HT-29 (cell line): ENCODE measurements at places on chromosomes 16 and 17.

DNA sequence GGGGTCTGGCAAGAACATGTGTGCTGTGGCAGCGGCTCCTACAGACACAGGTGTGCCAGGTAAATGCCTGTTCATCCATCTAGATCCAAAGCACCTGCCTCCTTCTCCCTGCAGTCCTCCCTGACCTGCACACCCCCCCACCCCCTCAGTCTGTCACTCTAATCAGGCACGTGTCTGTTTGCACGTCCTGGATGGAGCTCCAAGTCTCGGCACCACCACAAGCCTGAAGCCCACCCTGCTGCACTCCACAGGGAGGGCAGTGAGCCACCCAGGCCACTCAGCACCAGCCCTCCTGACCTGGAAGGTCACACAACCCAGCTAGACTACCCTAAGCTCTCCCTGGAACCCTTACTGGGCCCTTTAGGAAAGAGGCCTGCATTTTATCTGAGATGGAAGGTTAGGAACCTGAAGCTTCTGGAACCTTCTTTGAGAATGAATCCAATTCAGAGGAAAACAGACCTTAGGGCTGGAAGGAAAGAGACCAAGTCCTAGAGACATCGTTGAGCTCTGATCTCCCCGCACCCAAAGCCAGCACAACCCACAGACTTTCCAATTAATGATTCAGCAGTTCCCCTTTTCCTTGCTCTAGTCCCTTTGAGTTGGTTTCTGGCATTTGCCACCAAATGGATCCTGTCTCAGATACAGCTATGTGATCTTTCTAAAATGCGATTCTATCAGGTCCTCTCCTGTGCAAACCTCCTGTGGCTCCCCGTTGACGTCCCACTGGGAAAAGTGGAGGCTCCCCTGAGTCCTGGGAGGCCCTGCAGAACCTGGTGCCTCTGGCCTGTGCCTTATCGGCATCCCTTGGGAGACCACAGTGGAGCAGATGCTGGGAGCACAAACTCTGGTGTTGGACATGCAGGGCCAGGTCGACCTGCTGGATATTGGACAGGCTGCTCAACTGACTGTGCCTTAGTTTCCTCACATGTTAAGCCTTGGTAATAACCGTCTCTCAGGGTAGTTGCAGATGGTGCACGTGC lies 67.9 kb downstream of the PRMT7 start:
- DNase-seq: no peak

- DNase-seq: no peak
Observed at GRCh38 chr16:87098976-87099720, 218.0 kb downstream of the C16orf95 start.

- no peak for DNase-seq
Observed at GRCh38 chr16:529012-529575, 1.6 kb downstream of the CAPN15 start.

- DNase-seq: no peak
Observed at GRCh38 chr17:11279776-11280344, 38.8 kb downstream of the SHISA6 start.

DNA sequence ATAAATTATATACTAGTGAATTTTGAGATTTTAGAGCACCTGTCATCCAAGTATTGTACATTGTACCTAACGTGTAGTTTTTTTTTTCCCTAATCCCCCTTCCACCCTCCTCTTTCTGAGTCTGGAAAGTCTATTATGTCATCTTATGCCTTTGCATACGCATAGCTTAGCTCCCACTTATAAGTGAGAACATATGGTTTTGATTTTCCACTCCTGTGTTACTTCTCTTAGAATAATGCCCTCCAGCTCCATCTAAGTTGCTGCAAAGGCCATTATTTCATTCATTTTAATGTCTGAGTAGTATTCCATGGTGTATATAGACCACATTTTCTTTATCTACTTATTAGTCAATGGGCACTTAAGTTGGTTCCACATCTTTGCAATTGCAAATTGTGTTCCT lies 177.0 kb upstream of the C16orf82 start:
- no peak for DNase-seq

DNA sequence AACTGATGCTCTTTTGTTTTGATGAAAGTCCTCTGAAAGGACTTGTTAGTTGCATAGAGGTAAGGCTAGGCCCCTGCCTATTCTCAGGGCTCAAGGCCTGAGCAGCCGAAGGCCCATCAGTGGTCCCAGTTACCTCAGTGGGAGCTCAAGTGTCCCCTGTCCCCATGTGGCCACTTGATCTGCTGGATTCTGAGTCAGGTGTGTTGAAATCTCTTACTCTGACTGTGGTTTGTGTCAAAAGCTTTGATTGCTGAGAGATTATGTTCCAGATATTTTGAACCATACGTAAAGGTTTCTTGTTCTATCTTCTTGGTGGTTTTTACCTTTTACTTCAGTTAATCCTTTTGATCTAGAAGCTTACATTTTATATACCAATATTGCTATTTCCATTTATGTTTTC lies 191.7 kb downstream of the LGALS9B start:
- no peak for DNase-seq
